A172 (cell line): ENCODE measurements at places on chromosomes 11 and 22.

GRCh38 chr11:94700622-94701021, 67.5 kb upstream of the AMOTL1 start:
- DNase-seq: no peak

- no peak for DNase-seq
These were observed 444.8 kb downstream of the SOX6 start for GRCh38 chr11:15911377-15912044.

DNA sequence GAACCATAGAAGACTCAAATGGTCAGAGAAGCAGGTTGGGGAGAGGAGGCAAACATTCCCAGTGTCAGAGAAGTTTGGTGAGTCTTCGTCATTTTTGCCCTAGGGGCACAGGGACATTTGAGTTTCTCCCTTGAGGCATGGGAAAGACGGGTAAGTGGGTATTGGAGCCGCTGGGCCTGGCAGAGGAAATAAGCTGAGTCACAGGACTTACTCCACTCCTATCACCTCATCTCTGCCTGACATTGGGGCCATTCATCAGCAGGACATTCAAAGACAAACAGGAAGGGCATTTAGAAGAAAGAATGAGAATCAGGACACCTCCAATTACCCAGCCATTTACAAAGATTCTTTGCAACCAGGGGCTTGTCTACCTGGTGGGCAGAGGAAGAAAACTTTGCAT, 100.7 kb upstream of the SEZ6L start:
- peak; percentile 18 for DNase-seq

GRCh38 chr11:44556735-44557409, 8.6 kb upstream of the CD82 start:
- DNase-seq: peak; percentile 63

- no peak for DNase-seq
These were observed 65.2 kb upstream of the MTMR2 start for GRCh38 chr11:95989076-95989605.

DNA sequence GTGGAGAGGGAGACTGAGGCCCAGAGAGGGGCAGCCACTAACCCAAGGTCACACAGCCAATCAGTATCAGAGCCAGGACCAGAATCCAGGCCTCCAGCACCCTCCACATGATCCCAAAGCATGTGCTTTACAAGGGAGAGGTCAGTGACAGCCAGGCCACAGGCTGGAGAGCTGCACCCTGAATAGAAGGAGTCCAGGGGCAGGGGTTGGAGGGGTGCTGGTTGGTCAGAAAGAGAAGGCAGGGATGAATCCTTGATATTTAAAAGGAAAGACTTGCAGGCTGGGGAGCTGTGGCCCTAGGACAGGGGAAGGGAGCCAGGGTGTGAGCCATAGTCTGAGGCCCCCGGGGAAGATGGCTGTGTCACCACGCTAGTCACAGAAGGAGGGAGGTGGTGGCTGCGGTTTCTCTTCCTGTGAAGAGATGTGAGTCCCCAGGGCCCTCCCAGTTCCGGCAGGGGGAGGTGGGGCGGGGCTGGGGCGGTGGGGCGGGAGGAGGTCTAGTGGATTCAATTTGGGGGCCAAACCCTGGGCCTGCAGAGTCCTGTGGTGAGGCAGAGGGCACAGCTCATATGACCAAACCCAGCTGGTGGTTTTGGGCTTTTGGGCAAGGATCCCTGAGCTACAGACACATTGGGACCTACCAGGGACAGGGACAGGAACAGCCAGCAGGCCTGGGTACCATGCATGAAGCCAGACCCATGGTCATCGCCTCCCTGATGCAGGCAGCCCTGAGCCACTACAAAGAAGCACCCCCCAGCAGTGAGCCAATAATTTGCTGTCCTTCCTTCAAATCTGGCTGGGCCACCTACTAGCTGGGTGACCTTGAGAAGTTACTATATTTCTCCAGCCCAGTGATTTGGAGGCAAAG, 14.0 kb downstream of the RAC2 start:
- peak; percentile 80 for DNase-seq
